ENCODE measurements at places on chromosomes 13 and 19.
A peak's percentile ranks its signal among the peaks of the same experiment; 100 is the strongest.

DNA sequence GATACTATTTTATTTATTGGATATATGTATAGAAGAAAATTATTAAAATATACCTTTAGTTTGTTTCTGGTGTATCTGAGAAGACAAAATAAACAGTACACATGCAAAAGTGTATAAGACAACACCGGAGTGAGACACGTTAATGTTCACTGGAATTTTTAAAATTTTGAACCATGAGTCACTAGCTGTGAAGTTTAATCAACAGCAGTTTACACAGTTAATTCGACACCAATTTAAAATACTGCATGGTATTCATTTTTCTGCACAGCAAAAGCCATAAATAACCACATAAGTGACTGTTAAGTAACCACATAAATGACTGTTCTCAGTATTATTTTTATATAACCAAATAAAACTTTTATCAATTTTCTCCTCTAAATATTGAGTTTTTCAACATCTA, 418.7 kb upstream of the NBEA start:
- no peak for DNase-seq

- DNase-seq = no peak
These were observed 460.3 kb upstream of the KLHL1 start for GRCh38 chr13:70568571-70568970.

GRCh38 chr13:62357887-62358645, 942.4 kb upstream of the PCDH20 start:
- no peak for DNase-seq

DNA sequence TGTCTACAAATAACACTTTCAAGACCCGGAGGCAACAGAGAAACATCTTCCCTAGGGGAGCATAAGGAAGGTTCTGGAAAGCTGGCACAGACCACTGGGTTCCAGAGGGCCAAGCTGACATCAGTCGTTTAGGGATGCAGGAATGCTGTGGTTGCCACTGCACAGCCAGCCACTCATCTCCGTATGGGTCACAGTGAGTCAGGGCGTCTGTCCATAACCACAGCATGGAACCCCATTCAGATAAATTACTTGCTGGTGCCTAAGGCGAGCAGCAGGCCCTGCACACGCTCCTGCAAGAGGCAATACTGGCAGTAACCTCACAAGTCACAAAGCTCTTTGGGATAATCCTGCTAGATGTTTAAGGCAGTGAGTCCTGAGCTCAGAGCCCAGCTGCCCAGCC, 140.9 kb upstream of the UBL3 start:
- DNase-seq = no peak

- DNase-seq = no peak
These were observed 14.7 kb downstream of the CDX2 start for GRCh38 chr13:27954406-27954851.

DNA sequence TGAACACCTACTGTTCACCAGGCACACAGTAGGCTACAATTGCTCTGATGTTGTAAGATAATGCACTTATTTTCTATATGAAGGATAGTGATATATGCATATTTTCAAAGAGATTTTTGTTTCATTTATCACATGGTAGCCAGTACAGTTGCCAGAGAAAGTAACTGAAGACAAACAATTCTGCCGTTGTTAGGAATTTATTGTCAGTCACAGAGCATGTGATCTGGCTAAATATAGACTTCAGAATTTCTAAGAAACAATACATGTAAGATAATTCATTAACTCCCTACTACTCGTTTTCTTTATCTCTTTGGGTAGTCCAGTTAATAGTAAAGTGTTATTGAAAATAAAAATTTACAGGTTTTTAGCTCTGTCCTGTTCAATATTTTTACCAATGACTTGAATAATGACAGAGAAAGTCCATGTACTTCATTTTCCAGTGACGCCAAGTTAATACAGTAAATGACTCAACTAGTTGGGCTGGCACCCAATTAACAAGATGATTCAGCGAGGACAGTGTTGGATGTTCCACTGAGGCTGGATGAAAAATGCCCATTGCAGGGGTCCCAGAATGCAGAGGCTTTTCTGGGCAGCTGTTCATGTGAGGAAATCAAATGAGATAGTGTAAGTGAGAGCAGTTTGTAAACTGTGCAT, 35.6 kb downstream of the GJA3 start:
- no peak for DNase-seq

DNA sequence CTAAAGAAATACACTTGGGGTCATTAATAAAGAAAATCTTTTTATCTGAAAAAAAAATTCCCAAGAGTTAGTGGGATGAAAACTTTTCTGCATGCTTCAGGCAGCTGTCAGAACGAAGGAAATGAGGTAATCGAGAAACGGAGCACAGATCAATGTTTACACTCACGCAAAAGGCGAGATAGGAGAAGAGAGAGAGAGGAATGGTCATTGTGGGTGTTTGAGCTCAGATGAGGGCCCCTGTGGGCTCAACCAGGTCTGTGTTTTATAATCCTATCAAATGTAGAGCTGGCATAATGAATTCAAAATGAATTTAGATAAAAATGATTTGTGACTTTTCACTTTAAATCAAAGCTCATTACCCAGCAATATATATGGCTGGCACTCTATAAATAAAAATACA, 6.3 kb upstream of the RXFP2 start:
- DNase-seq = no peak

GRCh38 chr19:6739390-6739882, at the start of gene TRIP10:
TSS of gene TRIP10 (plus strand) at chr19:6739680. CDS start at chr19:6739762, 82 bp downstream.
- peak; percentile 82 for DNase-seq

Data from activated naive CD4-positive, alpha-beta T cell treated with anti-CD3 and anti-CD28 coated beads, Interleukin-2, amount 10 ng/mL, durations not matched to agents 7 days and 5 days (primary cell).